Activated naive CD4-positive, alpha-beta T cell treated with anti-CD3 and anti-CD28 coated beads, Interleukin-2, amount 50 U/mL, for 16 hours (primary cell): ENCODE measurements at places on chromosomes 4 and X.
A peak's percentile ranks its signal among the peaks of the same experiment; 100 is the strongest.

DNA sequence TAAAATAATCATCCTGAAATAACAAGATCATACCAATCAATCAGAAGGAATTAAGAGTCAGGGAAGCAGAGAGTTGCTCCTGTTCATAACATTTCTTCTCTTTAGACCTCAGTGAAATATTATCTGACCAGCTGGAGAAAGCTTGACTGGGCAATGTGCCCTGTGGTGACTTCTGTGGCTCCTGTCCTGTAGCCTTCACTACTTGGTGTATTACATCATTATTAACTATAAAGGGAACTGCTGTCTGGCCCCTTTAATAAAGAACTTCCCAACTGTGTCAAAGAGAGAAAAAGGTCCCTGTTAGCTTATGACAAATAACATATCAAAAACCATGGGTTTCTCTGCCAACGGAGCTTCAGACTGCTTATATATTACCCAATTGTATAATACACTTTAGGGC, 18.0 kb downstream of the OPHN1 start:
- DNase-seq: no peak

DNA sequence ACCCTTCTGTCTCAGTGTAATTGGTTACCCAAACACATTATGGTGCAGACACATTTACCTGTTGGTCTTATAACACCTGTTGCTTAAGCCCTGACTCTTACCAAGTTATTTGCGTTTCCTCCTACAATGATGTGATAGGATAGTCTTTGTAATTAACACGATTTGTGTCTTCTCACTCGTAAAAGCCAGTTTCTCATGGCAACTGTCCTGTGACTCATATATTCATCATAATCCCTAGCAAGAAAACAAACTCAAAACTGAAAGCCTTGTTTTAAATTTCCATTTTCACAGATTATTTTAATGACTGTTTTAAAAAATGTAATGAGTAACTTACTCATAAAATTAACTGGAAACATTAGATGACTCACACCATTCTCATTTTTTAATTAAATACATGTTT, 495.2 kb downstream of the NLGN4X start:
- no peak for DNase-seq

- no peak for DNase-seq
These were observed 10.8 kb upstream of the CRLF2 start for GRCh38 chrX:1223242-1223600.

DNA sequence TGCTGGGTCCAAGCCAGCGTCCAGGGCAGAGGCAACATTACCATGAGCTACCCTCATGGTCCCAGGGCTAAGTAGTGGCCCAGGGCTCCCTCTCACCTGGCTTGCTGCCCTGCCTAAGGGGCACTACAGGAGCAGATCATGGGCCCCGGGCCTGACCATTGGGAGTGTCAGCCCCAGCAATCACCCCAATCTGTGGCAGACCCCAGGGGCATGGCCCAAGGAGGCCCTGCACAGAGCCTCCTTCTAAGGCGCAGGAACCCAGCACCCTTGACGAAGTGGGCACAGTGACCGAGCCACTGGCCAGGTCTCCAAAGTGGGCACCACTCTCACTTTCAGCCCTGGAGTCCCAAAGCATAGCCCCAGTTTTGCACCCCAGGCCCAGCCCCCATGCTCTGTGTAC, 667.1 kb downstream of the SH3BGRL start:
- no peak for DNase-seq

DNA sequence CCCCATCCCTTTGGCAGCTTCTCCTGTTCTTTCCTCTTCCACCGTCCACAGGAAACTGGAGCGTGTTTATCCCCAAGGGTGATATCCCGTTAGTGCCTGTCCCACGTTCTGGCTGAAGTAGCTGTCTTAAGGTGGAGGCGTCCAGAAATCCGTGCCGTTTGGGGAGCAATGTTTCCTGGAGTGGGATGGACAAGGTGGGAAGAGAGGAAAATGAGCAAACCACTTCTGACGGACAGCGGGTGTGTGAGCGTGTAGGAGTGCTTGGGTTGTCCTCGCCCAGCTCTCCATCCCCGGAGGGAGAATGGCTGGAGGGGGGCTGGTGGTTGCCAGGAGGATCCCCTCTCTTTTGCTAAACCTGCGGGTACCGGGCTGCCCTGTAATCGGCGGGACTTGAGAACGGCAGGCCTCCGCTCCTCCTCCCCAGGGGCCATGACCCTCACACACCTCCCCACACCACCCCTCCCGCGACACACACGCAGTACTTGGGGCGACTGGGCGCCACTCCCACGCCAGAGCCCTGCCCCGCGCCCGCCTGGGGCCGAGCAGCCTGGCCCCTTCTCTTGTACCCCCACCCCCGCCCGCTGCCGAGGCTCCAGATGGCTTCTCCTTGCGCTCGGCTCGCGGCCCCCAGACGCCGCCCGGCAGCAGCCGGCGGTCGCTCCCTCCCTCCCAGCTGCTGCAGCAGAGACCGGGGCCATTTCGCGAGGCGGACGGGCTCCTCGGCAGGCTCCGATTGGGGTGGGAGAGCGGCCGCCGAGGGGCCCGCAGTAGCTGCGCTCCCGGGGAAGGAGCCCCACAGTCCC, 13.9 kb upstream of the PRDM8 start:
- DNase-seq: peak; percentile 26
